ENCODE measurements at places on chromosomes 1 and 21.

- DNase-seq = no peak
Measured at GRCh38 chr1:231964961-231965360, 338.4 kb downstream of the DISC1 start.

DNA sequence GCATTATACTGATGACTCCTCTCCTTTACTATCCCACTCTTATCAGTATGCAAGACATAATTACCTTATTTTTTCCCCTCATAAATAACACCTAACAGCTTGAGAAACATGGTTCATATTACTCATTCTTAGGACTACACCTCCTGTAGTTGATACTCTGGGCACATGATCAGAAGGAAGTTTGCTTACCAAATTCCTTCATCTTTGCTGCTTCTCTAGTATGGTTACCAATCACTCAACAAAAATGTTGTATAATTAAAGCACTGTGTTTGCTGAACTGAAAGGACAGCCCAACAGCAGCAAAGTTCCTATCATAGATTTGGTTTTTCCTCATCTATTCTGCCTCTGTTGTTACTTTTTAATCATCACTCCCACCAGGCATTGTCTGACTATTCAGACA, 586.3 kb downstream of the LRRIQ3 start:
- no peak for DNase-seq

- DNase-seq = no peak
Measured at GRCh38 chr1:118960026-118960561, 28.0 kb downstream of the TBX15 start.

GRCh38 chr21:26800970-26801431, 44.2 kb downstream of the ADAMTS1 start:
- DNase-seq = no peak

DNA sequence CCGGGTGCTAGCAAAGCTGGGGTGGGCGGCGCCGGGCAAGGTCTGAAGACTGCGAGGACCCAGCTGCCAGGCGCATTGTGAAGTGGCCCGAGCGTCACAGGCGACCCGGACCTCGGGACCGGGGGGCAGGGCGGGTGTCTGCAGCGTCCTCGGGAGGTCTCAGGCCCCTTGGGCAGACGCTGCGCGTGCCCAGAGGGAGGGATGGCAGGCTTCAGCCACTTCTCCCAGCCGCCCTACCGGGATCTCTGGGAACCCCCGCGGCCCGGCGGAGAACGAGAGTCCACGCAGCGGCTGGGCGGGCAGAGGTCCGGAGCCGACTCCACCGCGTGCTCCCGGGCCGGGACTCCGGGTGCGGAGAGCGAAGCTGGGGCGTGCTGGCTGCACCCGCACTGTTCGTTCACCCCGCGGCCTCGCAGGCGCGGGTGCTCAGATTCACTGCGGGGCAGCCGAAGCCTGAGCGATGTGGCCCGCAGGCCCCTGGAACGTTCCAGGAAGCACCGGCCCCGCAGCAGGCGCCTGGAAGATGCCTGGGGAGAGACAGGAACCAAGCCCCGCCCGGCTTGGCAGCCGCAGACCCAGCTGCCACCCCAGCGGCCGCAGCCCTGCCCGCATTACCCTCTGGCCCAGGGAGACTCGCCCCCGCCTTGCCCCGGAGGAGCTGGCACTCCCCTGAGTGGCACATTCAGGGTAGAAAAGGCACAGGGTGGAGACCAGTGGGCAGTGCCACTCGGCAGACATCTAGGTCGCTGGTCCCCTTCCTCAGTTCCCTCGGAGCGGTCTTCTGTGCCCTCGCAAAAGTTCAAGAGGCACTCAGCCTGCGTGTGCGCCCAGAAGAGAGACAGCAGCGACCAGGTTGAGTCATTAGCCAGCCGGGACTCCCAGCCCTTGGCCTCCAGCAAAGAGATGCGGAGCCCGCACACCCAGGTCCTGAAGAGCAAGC, at the start of gene CCDC185:
Gene CCDC185, plus strand, starts transcription at position 141 of the 940 bp plus-strand sequence. Its CDS starts 61 bp downstream, at position 202.
- DNase-seq = no peak

GRCh38 chr1:246533371-246533905, 26.4 kb upstream of the SMYD3 start:
- no peak for DNase-seq

- no peak for DNase-seq
Measured at GRCh38 chr1:239930686-239931262, 160.9 kb upstream of the FMN2 start.

DNA sequence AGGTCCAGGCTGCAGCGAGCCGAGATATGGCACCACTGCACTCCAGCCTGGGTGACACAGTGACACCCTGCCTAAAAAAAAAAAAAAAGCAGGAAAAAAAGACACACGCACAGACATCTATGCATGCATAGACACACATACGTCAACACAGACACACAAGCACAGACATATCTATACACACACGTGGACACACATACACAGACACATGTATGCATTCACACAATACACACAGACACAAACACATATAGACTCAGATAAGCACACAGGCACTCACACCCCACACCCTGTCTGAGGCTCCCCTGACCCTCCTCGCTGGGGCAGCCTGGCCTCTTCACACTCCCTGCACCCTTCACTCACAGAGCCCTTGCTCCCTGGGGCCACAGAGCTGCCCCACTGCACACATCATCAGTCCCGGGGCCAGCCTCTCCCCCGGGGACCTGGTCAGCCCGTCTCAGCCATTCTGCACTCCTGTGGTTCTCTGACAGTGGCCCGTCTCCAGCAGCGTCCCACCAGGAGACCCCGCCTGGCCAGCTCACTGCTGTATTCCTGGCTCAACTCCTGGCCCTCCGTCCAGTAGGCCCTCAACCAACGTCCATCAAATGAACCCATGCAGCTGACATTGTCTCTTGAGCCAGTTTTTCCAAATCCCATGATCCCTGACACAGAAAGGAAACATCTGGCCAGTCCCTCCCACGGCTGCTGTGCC, 4.6 kb upstream of the PRKCZ start:
- no peak for DNase-seq

GRCh38 chr1:5911871-5912271, 80.4 kb downstream of the NPHP4 start:
- no peak for DNase-seq

GRCh38 chr1:39261712-39262221, 57.3 kb downstream of the MACF1 start:
- no peak for DNase-seq

DNA sequence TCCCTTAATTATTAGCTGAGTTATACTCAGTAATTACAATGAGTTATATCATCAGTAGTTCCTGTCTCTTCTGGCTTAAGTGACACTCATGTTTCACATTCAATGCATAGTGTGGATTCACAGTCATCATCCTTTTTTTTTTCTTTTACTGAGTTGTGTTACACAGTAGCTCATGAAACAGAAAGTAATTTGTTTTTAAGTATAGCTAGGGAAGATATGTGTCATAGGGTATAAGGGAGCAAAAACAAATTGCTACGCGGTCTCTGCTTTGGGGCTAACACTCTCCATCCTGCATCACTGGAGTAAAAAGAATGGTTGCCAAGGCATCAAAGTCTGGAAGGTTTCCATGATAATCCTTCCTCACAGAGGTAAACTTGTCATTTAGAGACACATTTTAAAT, 971.7 kb upstream of the NCAM2 start:
- DNase-seq = no peak

- no peak for DNase-seq
Measured at GRCh38 chr1:8448911-8449661, 131.2 kb downstream of the SLC45A1 start.

GRCh38 chr1:110816945-110817344, 56.0 kb upstream of the CD53 start:
- DNase-seq = no peak

- no peak for DNase-seq
Measured at GRCh38 chr1:223838125-223838854, 7.5 kb downstream of the TP53BP2 start.

- DNase-seq = no peak
Measured at GRCh38 chr1:112257043-112257835, 138.8 kb upstream of the CTTNBP2NL start.

GRCh38 chr1:162207862-162208261, 138.4 kb downstream of the NOS1AP start:
- no peak for DNase-seq

GRCh38 chr1:43671626-43672330, 21.8 kb downstream of the KDM4A start:
- no peak for DNase-seq

DNA sequence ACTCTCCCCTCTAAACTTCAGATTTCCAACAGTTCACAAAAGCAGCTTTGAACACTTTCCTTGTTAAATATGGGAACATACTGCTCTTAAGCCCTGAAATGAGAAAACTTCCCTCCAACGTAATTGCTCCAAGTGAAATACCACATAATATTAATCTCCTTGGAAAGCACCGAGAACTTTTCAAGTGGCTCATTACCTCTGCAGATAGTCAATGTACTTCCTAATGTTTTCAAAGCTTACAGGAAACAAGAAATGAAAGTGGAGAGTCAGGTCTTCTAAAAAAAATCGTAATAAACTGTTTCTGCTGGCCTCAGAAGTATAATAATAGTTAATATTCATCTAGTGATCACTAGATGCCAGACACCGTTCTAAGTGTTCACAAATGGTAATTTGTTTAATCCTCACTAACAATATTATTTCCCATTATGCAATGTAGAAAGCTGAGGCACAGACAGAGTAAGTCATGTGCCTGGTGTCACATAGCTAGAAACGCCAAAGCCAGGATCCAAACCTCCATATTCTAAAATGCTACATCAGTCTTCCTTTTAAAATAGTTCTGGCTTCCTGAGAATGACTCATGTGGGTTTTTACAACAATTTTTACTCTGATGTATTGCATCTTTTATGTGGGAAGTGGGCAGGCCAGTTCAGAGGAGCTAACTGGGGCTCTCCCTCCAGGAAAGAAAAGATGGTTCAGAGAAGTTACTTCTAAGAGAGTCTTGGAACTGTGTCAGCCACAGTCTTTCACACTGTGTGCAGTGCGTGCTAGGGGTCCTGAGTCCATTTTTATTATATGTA, 177.2 kb downstream of the PLPPR4 start:
- no peak for DNase-seq

DNA sequence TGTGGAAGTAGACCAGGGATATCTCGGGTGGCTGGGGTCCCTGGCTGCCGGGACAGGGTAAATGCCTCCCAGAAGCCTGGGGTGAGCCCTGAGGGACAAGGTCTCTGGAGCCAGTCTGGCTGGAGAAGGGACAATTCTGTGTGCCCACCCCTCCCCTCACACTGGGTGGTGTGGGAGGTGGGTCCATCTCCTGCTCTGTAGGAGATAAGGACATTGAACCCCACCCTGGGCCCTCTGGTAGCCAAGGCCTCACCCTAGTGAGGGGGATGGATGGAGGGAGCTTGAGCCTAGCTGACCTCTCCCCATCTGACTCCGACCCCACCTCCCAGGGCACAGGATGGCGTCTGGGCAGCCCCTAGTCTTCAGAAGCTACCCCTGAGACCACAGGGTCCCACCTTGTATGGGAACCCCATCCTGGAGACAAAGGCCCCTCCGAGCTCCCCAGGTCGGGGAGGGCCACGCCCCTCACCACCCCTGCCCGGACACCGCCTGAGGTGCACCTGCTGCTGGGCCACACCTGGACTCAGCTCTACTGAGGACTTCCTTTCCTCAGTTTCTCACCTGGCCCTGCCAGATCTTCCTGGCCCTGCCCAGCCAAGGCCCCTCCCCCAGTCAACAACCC, 4.3 kb downstream of the AGRN start:
- no peak for DNase-seq

- DNase-seq = no peak
Measured at GRCh38 chr1:4407851-4408250, 246.6 kb upstream of the AJAP1 start.

Data from activated T-helper 1 cell treated with anti-CD3 and anti-CD28 coated beads, Interleukin-2, amount 50 U/mL, for 16 hours (primary cell).